ENCODE measurements at places on chromosomes 4 and X. TPM values are rescaled to one million over a fixed set of nuclear protein-coding genes. Genes with fewer than 3 reads are reported as not detected.
A peak's percentile ranks its signal among the peaks of the same experiment; 100 is the strongest.

NPY5R gene
- 0.82 TPM for total RNA-seq

NEK1 gene
- total RNA-seq: 14.9 TPM

RTL9 gene
- total RNA-seq: not detected

KLKB1 gene
- 1.7 TPM for total RNA-seq

POF1B gene
- 40.8 TPM for total RNA-seq

EBP gene
- 59.5 TPM for total RNA-seq

OPRPN gene
- not detected for total RNA-seq

HPGDS gene
- total RNA-seq: not detected

GDPD2 gene
- total RNA-seq: 37.5 TPM

- no peak for DNase-seq
Observed at GRCh38 chr4:168574581-168575295, 77.9 kb downstream of the PALLD start.

DNA sequence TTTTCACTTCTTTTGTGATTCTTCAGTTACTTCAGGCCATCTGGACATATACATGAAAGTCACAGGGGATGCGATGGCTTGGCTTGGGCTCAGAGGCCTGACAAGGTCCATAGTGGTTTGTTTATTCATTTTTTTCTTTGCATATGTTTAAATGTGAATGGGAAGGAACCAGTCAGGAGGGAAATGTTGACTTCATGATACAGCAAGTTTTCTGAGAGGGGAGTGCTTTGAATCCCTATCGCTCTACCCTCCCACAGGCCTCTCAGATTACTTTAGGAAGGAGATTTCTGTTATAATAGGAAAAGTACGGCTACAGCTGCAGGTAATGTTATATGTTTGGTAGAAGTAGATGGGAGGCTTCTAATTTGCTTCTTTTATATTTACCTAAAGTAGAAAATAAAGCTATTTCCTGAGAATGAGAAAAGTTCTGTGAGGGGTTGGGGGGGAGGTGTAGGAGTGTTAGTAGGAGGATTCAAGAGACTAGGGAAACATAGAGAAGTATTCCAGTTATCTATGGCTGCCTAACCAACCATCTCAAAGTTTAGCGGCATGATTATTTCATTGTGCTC is 322.9 kb downstream of the RAPGEF2 start:
- DNase-seq: no peak

DNA sequence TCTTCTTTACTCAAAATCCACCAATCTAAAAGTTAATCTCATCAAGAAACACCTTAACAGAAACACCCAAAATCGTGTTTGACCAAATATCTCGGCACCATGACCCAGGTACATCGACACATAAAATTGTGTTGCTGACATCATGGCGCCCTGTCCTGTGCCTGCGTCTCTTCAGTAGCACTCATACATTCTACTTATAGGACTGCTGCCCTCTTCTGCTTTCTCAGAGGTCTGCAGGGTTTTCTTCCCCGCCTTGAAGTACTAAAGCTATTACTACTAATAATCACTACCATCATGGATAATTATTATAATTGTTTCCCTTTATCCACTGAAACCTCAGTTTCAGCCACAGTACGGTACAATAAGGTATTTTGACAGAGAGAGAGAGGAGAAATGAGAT is 1403.1 kb upstream of the TENM3 start:
- no peak for DNase-seq

- DNase-seq: no peak
Observed at GRCh38 chr4:79682161-79682560, 274.1 kb upstream of the GK2 start.

DNA sequence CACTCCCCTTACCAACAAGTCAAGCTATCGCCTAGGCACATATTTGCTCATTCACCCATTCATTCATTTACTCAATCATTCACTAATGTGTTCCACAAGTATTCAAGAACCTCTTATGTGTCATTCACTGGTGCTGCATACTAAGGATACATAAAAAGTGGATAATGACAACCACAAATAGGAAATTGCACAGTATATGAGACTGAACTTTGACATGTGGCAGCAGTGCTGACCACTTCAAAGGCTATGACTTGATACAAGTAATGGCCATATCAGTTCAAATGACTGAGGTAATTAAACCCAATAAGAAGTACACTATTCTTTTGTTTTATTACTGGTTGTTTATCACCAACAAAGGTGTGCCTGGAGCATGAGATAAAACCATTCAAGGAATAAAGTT is 282.5 kb downstream of the KLHL13 start:
- DNase-seq: no peak

DNA sequence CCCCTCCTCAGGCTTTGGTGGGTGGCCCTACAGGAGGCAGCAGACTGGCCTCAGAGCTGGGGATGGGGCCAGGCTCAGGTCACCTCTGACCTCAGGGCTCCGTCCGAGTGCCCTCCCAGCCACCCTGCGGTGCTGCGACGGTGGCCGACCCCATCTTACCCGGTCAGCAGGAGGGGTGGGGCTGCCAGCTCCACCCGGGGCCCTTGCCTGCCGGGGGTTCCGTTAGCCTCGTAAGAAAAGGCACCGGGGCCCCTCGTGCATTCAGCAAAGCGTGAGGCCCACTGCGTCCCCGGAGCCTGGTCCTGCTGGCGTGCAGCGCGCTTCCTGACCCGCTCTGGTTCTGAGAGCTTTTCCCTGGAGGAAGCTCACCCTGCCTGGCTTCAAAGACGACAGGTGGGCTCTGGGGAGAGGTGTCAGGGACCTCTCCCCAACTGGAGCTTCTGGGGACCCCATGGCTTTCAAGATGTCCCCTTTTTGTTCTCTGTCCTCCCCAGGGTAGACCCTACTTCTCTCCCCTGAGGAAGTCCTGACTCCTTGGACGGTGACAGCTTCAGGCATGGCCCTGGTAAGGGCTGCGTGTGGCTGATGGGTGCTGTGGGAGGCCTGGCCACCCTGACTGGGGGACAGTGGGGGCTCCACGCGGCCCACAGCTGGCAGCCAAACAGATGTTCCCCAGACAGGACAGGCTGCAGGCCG is 15.9 kb downstream of the FGFRL1 start:
- DNase-seq: no peak

GRCh38 chr4:156673483-156673882 is 298.1 kb downstream of the PDGFC start:
- no peak for DNase-seq

DNA sequence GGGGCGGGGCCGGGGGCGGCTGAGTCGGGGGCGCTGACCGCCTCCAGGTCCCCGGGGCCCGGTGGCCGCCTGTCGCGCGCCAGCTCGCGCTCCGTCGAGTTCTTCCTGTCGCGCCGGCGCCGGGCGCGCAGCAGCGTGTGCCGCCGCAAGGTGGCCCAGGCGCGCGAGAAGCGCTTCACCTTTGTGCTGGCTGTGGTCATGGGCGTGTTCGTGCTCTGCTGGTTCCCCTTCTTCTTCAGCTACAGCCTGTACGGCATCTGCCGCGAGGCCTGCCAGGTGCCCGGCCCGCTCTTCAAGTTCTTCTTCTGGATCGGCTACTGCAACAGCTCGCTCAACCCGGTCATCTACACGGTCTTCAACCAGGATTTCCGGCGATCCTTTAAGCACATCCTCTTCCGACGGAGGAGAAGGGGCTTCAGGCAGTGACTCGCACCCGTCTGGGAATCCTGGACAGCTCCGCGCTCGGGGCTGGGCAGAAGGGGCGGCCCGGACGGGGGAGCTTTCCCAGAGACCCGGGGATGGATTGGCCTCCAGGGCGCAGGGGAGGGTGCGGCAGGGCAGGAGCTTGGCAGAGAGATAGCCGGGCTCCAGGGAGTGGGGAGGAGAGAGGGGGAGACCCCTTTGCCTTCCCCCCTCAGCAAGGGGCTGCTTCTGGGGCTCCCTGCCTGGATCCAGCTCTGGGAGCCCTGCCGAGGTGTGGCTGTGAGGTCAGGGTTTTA is 1.5 kb downstream of the ADRA2C start:
- DNase-seq: peak; percentile 15

- DNase-seq: no peak
Observed at GRCh38 chr4:24989327-24989726, 41.4 kb downstream of the LGI2 start.

DNA sequence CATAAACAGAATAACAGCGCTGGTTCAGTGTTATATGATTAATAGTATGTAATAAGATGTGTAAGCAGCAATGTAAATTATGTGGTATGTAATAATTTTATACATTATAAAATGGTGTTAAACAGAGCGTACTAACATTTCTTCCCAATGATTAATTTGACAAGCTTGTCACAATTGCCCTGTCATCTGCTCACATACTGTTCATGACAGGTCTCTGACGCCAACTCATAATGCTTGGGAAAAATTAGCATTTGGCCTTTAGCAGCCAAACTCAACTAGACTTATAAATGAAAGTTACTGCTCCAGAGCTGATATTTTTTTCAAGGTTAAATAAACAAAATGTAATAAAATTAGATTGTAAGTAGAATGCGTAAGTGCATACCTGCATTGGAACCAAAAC is 246.8 kb downstream of the TRAM1L1 start:
- DNase-seq: no peak

DNA sequence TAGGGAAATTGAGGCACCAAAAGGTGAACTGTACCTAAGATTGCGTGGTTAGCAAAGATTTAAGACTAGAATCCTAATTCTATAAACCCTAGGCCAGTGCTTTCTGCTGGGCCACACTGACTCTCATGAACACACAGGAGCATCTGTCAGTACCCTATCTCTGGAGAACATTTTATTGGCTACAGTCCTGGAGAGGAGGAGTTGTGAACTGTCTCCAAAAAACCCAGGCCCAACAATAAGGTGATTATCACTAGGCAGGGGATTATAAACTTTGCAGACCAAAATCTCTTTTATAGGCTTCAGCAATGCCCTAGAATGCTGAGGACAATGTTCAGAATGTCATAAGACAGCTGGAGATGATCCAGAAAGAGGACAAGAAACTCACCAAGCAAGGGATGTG is 24.1 kb downstream of the OPHN1 start:
- no peak for DNase-seq

GRCh38 chrX:5857232-5857631 is 371.4 kb downstream of the NLGN4X start:
- DNase-seq: no peak

DNA sequence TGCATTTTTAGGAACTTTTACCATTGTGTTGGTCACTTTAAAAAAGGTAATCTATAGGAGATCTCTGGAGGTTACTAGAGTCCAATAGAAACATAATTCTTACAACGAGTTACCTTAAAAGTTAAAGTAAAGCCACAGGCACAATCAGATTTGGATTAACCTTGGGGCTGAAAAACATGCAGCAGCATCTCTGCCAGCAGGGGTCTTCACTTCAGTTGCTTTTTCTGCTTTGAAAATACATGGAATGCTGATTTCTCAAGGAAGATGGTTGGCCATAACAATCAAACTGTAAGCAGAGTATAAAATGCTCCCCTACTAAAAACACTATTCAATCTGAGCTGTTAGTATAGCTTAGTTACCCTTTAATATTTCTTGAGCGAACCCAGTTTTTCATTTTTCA is 1072.3 kb upstream of the PCDH10 start:
- no peak for DNase-seq

- no peak for DNase-seq
Observed at GRCh38 chrX:23813808-23814207, 30.8 kb downstream of the SAT1 start.

DNA sequence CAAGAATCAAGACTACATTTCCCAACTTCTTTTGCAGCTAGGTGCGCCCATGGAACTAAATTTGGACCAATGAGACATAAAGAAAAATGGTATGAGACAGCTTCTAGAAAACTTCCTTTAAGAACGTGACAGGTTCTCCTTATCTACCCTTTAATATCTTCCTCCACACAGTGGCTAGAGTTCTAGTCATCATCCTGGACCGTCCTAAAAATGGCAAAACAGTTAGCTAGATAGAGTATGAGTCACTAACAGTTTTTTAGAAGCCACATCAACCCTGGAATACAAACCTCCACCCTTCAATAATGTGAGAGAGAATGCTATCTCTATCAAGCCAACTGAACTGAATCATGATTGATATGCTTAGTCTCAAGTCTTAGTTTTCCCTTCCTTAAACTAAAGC is 267.9 kb upstream of the SLC7A11 start:
- no peak for DNase-seq

DNA sequence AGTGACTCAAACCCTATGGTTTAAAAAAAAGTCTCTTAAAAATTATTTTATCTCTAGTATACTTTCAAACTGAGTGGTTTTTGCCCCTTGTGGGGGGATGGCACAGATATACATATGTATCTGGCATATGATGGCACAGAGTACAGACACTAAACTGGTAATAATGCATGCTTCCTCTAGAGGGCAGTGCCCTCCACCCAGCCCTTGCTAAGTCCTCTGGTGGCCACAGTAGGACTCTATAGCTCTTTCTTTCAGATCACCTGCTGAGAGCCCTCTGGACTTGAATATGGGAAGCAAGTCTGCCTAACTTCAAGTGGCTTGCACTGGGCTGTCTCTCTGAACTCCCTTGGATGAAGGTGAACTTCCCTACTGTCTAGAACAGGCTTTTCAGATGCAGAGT is 66.3 kb downstream of the TSPAN7 start:
- peak; percentile 8 for DNase-seq

DNA sequence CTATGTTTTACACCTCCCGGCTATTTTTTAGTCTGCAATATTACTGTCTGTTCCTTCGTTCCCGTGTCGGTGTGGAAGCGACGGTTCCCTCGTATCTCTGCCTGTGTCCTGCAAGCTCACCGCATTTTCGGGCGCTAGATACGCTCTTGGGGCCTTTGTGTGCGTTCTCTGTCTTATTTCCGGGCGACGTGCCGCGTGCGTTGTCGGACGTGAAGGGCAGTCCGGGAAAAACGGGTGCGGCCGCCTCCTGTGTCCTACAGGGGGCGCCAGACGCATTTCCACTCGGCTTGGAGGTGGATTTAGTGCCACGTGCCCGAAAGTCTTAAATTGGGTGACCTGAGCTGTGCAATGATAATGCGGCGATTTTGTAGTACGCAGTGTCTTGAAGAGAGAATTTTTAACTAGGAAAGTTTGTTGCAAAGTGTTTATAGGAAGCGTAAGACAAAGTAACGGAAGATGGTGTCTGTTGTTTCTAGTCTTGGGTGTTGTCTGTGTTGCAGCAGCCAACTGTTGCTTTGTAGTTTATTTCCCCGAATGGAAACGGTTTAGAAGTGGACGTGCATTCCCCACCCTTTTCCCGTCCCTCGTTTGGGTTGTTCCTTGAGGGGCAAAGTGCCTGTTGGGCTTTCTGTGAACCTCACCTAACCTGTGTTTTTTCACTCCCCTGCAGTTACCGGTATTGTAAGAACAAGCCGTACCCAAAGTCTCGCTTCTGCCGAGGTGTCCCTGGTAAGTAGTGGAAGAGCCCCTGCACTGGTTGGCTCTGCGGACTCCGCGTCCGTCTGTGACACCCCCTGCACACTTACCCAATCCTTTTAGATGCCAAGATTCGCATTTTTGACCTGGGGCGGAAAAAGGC is 720 bp downstream of the RPL10 start:
- DNase-seq: peak; percentile 91

DNA sequence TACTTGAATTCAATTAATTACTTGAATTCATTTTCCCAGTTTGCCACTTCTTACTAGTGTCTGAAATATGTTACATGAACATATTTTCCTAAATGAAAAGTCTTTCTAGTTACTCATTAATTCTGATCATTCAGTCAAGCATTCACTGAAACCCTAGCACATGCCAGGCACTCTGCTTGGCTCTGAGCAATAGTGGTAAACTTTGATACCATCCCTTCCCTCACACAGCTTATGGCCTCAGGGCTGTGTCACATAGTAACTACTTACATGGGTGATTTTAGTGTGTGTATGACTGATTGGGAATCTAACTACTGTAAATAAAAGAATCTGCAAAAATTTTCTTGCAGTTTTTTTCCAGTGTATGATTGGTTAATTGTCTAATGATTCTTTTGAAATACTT is 32.7 kb downstream of the METAP1 start:
- DNase-seq: no peak

All from transverse colon (tissue), 4 donors.